ENCODE measurements at places on chromosomes 16 and 17. TPM values are rescaled to one million over a fixed set of nuclear protein-coding genes. Genes with fewer than 3 reads are reported as not detected.

DNA sequence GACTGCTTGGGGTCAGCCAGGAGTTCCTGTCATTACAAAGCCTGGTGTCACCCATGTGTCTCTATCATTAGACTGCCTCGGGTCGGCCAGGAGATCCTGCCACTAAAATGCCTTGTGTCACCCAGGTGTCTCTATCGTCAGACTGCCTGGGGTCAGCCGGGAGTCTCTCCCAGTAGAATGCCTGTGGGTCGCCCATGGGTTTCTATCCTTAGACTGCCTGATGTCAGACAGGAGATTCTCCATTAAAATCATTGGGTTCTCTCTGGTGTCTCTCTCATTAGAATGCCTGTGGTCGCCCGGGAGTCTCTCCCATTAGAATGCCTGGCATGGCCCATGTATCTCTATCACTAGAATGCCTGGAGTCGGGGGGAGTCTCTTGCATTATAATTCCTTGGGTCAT is 2231.0 kb downstream of the TP53TG3F start:
- no peaks in the 10 kb centered on the region for H3K27me3 ChIP-seq
- no peaks in the 10 kb centered on the region for H3K36me3 ChIP-seq

DNA sequence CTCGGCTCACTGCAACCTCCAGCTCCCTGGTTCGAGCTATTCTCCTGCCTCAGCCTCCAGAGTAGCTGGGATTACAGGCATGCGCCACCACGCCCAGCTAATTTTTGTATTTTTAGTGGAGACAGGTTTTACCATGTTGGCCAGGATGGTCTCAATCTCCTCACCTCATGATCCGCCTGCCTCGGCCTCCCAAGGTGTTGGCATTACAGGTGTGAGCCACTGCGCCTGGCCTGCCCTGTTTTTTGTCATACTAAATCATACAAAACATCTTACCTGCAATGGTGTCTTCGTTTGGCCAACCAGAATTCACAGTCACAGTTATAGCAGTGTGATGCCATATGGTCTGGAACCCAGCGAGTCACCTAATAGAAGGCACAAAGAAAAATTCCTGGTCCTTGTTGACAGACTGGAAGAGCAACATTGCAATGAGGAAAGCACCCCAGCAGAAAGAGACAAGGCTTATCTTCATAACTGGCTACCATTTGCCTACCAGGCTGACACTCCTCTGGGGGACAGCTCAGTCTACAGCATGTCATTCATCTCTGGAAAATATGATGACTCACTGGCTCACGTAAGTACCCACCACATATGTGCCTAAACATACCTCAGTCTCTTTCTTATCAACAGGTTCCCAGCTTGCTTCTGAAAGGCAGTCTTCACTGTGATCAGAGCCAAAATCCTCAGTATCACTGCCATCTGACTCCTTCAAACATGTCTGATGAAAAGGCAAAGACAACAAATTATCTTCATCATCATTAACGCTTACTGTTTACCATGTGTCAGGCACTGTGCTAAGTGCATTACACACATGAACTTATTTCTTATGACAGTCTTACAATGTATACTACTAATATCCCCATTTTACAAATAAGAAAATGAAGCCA is 4.3 kb upstream of the HSF5 start:
- H3K27me3 ChIP-seq = no peaks in the 10 kb centered on the region
- no peak overlapping the region for H3K27ac ChIP-seq
- no peak overlapping the region for H3K4me3 ChIP-seq
- peaks cover 43% of the 10 kb centered on the region for H3K36me3 ChIP-seq
- DNase-seq = no peak

GRCh38 chr16:1141716-1142115 is 11.2 kb upstream of the CACNA1H start:
- peaks cover 8% of the 10 kb centered on the region for H3K27me3 ChIP-seq
- H3K27ac ChIP-seq = no peak overlapping the region
- no peak for DNase-seq
- H3K4me1 ChIP-seq = no peaks in the 10 kb centered on the region
- no peaks in the 10 kb centered on the region for H3K36me3 ChIP-seq
- H3K4me3 ChIP-seq = no peak overlapping the region

DNA sequence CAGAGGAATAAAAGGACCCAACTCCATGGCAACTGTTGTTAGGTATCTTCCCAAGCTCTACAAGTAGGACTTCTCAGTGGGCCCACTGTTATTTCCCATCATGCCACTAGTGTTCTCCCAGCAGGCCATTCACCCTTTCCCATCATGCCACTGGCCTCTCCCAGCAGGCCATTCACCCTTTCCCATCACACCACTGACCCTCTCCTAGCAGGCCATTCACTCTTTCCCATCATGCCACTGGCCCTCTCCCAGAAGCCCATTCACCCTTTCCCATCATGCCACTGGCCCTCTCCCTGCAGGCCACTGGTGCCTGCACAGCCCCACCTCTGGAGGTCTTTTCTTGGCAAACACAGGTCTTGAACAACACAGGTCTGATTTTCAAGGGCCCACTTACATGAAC is 36.3 kb downstream of the IFT140 start:
- DNase-seq = no peak
- H3K36me3 ChIP-seq = peaks cover 3% of the 10 kb centered on the region
- no peak overlapping the region for H3K4me3 ChIP-seq
- H3K4me1 ChIP-seq = no peaks in the 10 kb centered on the region
- H3K27ac ChIP-seq = no peak overlapping the region
- H3K27me3 ChIP-seq = no peaks in the 10 kb centered on the region

DNA sequence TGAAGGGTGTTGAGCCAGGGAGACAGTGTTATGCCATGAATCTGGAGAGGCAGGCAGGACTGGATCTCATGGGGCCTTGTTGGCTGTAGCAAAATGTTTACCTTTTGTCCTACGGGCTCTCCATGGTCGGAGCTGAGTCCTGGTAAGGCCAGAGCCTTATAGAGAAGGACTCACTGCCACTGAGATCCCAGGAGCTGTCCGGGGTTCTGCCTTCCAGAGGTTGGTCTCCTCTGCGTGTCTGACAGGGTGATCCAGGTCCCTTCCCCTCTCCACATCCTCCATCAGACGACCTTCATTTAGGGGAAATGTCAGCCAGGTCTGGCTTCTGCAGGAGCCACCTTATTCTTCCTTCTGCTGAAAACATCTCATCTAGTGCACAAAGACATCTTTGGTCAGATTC is 285.2 kb upstream of the N4BP1 start:
- no peaks in the 10 kb centered on the region for H3K4me1 ChIP-seq
- H3K36me3 ChIP-seq = no peaks in the 10 kb centered on the region
- H3K4me3 ChIP-seq = no peak overlapping the region
- DNase-seq = no peak
- H3K27ac ChIP-seq = no peak overlapping the region

The MRC2 gene
- total RNA-seq = 588 TPM

The SOX9 gene
- total RNA-seq = 33.8 TPM
